ENCODE measurements at places on chromosomes 5 and 9. TPM values are rescaled to one million over a fixed set of nuclear protein-coding genes. Genes with fewer than 3 reads are reported as not detected.

- H3K27ac ChIP-seq = no peak overlapping the region
- H3K4me1 ChIP-seq = no peaks in the 10 kb centered on the region
Observed at GRCh38 chr5:85049020-85049419, 664.3 kb upstream of the EDIL3 start.

GRCh38 chr9:36258208-36258995, at the start of gene GNE:
Gene GNE, minus strand, starts transcription at chr9:36258448. Its CDS starts 9,093 bp downstream, at chr9:36249355.
- peak within 1 kb of the TSS; percentile 94 for H3K4me3 ChIP-seq
- DNase-seq = peak; percentile 95
- no peaks in the 10 kb centered on the region for H3K36me3 ChIP-seq
- H3K27ac ChIP-seq = peak within 1 kb of the TSS; percentile 81
- peaks cover 11% of the 10 kb centered on the region for H3K4me1 ChIP-seq

DNA sequence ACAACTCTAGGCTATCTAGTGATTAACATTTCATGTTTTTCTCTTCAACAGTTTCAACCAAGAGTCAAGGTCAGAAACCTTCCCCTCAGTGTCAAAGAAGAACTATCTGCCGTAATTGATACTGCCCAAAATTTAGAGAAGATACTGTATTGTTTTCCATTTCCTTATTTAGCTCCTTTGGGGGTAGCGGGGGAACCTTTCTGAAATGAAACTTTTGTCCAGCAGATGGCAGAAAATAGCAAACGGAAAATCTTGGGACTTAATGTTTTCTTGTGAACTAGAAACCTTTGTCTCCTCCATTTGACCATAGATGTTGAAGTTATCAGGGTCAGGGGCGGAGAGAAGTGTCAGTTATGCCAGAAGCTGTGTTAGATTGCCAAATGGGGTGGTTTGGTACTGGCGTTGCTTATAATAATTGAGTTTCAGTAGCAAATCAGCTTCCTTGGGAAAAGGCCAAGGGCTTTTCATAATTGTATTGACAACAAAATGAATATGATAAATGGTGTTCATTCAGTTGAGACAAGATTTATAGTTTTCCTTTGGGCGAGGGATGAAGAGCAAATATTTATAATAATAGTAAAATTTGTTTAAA, 101.7 kb upstream of the TLX3 start:
- no peaks in the 10 kb centered on the region for H3K27me3 ChIP-seq
- H3K36me3 ChIP-seq = no peaks in the 10 kb centered on the region
- H3K4me1 ChIP-seq = no peaks in the 10 kb centered on the region
- no peak overlapping the region for H3K27ac ChIP-seq

DNA sequence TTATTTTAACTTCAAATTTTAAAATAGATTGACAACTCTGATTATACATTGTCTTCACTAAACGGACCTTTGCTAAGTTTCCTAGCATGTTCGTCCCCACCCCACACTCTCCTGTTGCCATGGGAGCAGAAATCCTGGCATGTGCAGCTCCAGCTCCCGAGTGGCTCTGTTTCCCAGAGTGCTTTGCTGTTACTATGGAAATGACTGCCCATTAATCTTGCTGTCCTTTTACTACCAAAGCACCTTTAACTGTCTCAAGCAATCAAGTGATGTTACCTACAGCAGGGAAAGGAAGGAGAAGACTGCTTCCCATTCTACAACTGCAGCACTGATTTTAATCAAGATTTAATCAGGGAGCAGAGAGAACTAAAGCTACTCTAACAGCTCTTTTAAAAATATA, 212.0 kb upstream of the KIF2A start:
- no peaks in the 10 kb centered on the region for H3K4me1 ChIP-seq
- H3K27ac ChIP-seq = no peak overlapping the region
- no peak for DNase-seq
- H3K27me3 ChIP-seq = no peaks in the 10 kb centered on the region
- H3K36me3 ChIP-seq = no peaks in the 10 kb centered on the region

DNA sequence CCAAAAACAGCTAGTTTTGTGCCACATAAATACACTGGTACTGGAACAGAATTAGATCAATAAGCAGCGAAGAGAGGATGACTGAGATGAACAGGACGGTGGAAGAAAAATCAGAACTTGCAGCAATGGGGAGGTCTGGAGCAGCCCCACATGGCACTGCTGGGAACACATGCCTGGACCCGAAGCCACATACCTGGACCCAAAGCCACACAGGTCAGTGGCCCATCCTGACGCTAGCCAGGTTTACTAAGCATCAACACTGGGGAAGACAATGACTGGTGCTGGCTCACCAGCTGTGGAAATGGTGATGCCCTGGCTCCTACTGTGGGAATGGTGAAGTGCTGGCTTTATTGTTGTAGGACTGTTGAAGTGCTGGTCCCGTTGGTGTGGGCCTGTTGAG, 139.7 kb upstream of the IRX4 start:
- no peak overlapping the region for H3K4me3 ChIP-seq
- no peak overlapping the region for H3K27ac ChIP-seq
- H3K36me3 ChIP-seq = no peaks in the 10 kb centered on the region
- no peak for DNase-seq

DNA sequence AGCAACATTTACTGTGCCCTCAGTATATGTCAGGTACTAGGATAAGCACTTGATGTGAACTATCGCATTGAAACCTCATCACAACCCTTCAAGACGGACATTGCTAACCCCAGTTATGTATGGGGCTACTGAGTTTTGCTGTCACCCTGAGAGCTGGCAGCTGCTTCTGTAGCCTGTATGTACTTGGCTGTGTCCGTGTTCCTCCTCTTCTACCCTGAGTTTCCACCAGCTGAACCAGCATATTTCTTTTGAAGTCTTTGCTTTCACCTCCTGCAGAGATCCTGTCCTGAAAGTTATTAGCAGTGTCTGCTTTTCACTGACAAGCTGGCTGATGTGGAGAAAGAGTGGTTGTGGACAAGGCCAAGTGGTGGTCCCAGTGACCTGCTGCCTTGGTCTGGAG, 63.3 kb downstream of the ADGRV1 start:
- no peaks in the 10 kb centered on the region for H3K27me3 ChIP-seq
- H3K4me3 ChIP-seq = no peak overlapping the region
- no peak for DNase-seq
- H3K36me3 ChIP-seq = no peaks in the 10 kb centered on the region

- H3K4me3 ChIP-seq = no peak overlapping the region
- no peaks in the 10 kb centered on the region for H3K4me1 ChIP-seq
- H3K36me3 ChIP-seq = no peaks in the 10 kb centered on the region
- H3K27ac ChIP-seq = no peak overlapping the region
- H3K27me3 ChIP-seq = no peaks in the 10 kb centered on the region
- no peak for DNase-seq
Observed at GRCh38 chr9:89690334-89690912, 85.6 kb downstream of the GADD45G start.

- H3K4me1 ChIP-seq = no peaks in the 10 kb centered on the region
- no peak overlapping the region for H3K27ac ChIP-seq
- DNase-seq = no peak
- H3K4me3 ChIP-seq = no peak overlapping the region
- H3K27me3 ChIP-seq = no peaks in the 10 kb centered on the region
Observed at GRCh38 chr5:96522635-96523355, 89.7 kb upstream of the PCSK1 start.

- H3K27ac ChIP-seq = no peak overlapping the region
- no peak for DNase-seq
- no peaks in the 10 kb centered on the region for H3K27me3 ChIP-seq
- H3K4me3 ChIP-seq = no peak overlapping the region
- H3K4me1 ChIP-seq = no peaks in the 10 kb centered on the region
Observed at GRCh38 chr5:59208474-59208873, 625.6 kb downstream of the RAB3C start.

- no peaks in the 10 kb centered on the region for H3K36me3 ChIP-seq
- DNase-seq = no peak
- H3K4me3 ChIP-seq = no peak overlapping the region
- no peaks in the 10 kb centered on the region for H3K27me3 ChIP-seq
- no peaks in the 10 kb centered on the region for H3K4me1 ChIP-seq
- H3K27ac ChIP-seq = no peak overlapping the region
Observed at GRCh38 chr9:105969636-105970035, 275.3 kb downstream of the TMEM38B start.

GRCh38 chr5:171162596-171162995, 146.5 kb upstream of the TLX3 start:
- no peaks in the 10 kb centered on the region for H3K4me1 ChIP-seq
- H3K4me3 ChIP-seq = no peak overlapping the region

DNA sequence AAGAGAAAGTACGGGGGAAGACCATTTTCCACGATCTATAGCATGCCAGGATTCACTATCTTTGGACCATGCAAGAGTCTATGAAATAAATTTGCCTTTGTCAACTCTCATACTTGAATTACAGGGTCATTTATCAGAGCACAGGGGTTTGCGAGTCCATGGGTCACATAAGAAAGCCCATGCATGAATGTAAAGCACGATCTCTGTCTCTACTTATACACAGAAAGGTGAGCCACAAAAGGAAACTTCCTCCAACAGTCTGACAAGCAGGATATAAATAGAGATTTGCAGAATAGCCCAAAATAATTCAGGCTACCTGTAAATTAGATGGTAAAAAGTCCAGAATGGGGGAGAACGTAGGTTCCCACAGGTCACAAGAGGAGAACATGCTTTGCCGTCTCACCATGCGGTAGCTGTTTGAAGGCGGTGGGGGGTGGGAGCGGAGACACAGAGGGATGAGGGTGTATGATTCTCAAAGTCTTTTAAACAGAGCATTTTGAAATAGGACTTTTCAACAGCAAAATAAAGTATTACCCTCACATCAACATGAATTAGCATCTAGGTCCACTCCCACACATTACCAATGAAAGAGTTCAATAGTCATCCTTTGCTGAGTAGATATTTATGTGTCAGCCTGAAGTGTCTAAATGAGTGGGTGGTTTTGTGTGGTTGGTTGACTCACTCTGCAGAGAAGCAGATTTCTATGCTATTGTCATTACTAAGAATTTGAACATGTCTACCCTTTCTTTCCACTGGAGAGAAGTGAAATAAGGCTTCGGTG, 279.7 kb downstream of the EBF1 start:
- no peak overlapping the region for H3K4me3 ChIP-seq
- H3K36me3 ChIP-seq = no peaks in the 10 kb centered on the region
- H3K27ac ChIP-seq = no peak overlapping the region
- no peaks in the 10 kb centered on the region for H3K27me3 ChIP-seq
- DNase-seq = no peak

DNA sequence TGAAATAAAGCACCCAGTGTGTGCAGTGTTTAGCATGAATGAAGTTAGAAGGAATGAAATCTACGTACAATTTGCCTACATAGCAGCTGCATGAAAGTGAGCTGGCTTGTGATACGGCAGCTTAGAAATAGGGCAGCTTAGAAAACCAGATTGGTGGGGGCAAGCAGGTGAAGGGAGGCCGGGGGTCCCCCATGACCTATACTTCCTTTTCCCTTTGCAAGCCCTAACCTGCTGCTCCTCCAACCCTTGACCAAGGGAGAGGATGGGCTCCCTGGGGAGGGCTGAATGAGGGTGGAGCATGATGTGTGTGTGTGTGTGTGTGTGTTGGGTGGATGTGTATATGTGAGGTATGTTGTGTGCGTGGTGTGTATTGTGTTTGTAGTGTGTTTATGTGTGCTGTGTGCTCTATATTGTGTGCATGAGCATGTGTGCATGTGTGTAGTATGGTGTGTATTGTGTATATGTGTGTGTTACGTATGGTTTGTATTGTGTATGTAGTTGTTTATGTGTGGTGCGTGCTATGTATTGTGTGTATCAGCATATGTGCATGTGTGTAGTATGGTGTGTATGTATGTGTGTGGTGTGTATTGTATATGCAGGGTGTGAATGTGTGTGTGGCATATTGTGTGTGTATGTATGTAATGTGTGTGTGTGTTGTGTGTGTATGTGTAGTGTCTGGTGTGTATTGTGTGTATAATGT, 72.1 kb downstream of the TENT4A start:
- no peak overlapping the region for H3K4me3 ChIP-seq
- H3K36me3 ChIP-seq = no peaks in the 10 kb centered on the region
- no peak overlapping the region for H3K27ac ChIP-seq
- H3K4me1 ChIP-seq = no peaks in the 10 kb centered on the region
- H3K27me3 ChIP-seq = peaks cover under 1% of the 10 kb centered on the region

DNA sequence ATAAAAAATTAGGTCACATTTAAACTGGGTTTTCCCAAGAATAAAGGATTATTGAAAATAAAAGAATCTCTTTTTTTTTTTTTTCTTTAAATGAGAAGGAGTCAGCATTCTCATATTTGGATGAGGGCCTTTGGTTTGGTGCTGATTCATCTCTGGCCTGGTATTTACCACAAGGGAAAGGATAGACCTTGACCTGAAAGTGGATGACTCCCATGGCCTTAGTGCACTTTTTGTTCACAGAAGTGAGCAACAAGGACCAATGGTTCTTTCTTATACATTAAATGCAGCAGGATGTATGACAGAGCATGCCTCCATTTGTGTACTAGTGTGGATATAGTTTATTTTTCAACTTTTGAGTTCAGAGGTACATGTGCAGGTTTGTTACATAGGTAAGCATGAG, 6.9 kb downstream of the YTHDC2 start:
- no peaks in the 10 kb centered on the region for H3K27me3 ChIP-seq

GRCh38 chr9:110758201-110758600, 89.6 kb downstream of the MUSK start:
- H3K36me3 ChIP-seq = no peaks in the 10 kb centered on the region
- H3K4me3 ChIP-seq = no peak overlapping the region
- H3K4me1 ChIP-seq = no peaks in the 10 kb centered on the region

GRCh38 chr9:127809540-127810377, 7.1 kb downstream of the FPGS start:
- H3K4me1 ChIP-seq = no peaks in the 10 kb centered on the region
- DNase-seq = no peak

DNA sequence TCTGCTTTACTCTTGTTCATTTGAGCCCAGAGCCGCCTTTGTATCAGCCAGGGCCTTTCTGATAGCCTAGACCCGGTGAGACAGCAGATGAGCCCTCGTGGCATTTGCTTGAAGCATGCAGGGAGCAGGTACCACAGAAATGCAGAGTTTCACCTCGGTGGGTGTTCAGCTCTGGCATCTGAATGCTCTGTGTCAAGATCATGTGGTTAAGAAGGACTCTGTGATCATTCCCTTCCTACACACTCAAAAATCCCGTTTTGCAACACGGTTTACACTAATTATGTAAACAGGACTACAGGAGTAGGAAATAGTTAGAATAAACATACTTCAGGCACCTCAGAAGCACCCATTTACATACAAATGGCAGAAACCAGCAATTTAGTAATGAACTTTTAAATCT, 67.2 kb downstream of the MVB12B start:
- H3K27me3 ChIP-seq = no peaks in the 10 kb centered on the region
- no peak overlapping the region for H3K4me3 ChIP-seq
- H3K27ac ChIP-seq = no peak overlapping the region
- no peaks in the 10 kb centered on the region for H3K36me3 ChIP-seq

The FBXW11 gene
- 44.7 TPM for total RNA-seq

The EGFLAM gene
- not detected for total RNA-seq

The DAPK1 gene
- 4.3 TPM for total RNA-seq

The SV2C gene
- not detected for total RNA-seq

The LCN15 gene
- total RNA-seq = not detected

The CTSL gene
- 8.8 TPM for total RNA-seq

The PCDHAC2 gene
- total RNA-seq = not detected

The PRUNE2 gene
- total RNA-seq = 0.53 TPM

The SLC34A3 gene
- total RNA-seq = not detected

The MAMDC4 gene
- 12.2 TPM for total RNA-seq

All from CD8-positive, alpha-beta memory T cell (primary cell).